NCI-H1417 treated with DMSO at 0.1 percent for 48 hours (cell line): ENCODE measurements at places on chromosomes 6 and 20.

DNA sequence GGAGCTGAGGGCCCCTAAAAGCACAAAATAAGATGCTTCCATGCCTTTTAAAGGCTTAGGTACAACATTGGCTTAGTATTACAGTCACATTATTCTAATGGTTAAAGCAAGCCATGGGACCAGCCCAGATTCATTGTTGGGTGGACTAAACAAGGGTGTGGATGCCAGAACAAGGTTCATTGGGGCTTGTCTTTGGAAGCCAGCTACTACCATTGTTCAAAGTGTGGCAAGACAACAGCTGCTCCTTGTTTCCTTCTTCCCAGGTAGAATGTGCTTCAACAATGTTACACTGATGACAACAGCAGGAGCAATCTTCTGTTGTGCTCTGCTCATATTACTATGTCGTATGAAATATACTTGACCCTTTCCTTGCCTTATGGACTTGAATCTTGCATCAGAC is 261.5 kb downstream of the TBC1D7 start:
- DNase-seq = no peak

- no peak for DNase-seq
Measured at GRCh38 chr20:46965477-46965876, 70.8 kb downstream of the EYA2 start.

DNA sequence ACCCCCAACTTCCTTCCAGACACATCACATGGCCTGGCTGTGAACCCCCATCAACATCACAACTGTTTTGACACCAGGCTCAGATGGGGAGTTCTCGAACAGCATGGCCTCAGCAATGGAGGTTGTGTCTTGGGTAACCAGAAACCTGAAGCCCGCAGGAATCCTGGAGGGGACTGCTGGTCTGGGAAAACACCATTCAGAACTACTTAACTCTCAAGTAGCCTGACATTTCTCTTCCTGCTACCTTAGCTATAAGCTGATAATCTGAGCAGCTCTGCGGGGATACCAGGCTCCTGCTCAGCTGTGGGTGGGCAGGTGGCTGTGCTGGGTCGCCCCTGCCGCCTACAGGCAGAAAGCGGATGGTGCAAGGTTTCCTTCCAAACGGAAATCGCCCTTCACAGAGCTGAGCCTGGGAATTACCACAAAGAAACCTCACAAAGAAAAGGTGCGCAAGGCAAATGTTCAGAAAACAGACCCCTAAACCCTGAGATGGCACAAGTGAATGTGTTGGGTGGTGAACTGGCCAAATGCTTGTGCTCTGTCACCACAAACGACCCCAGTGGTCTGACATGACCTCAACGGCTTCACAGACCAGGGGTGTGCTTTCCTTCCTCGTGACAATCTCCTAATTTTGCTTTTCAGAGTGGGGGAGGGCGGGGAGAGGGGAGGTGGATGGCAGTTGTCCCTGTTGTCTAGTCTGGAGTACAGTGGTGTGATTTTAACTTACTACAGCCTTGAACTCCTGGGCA is 29.5 kb downstream of the SNX5 start:
- DNase-seq = no peak

- DNase-seq = no peak
Measured at GRCh38 chr6:106866875-106867658, 107.5 kb downstream of the CD24 start.

DNA sequence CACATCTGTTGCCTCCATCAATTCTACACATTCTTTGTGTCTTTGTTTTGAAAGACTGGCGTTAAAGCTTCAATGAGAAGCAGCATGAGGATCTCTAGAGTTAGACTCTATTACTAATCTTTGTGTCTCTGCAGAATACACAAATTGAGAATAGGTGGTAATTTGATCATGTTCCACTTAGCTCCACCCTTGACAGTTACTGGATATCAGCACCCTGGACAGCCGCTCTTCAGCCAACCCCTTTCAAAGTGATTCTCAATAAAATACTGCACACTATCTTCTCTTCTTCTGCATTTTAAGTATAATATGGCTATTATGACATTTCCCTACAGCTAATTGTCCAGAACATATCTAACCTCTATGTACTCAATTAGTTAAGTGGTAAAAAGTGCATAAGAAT is 54.3 kb upstream of the CNR1 start:
- DNase-seq = no peak
